ENCODE measurements at places on chromosomes 7 and 10.

GRCh38 chr10:124590216-124591122 is 128.8 kb downstream of the LHPP start:
- no peak for DNase-seq

DNA sequence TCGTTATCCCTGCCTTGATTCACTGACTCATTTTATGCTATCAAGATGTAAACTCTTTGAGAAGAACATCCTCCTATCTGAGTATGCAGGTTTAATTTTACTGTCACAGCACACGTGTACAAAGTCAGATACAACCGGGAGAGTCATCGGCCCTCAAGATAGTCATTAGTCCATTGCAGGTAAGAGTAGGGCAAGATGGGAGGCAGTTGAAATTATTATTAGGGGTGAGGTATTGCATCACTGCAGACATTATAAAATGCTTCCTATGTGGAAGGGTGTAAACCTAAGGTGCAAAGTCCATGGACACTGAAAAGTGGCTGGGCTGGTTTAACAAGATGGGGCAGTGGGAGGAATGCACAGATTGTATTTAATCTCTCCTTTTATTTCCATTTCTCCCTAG is 113.7 kb downstream of the ARL4A start:
- DNase-seq = no peak

DNA sequence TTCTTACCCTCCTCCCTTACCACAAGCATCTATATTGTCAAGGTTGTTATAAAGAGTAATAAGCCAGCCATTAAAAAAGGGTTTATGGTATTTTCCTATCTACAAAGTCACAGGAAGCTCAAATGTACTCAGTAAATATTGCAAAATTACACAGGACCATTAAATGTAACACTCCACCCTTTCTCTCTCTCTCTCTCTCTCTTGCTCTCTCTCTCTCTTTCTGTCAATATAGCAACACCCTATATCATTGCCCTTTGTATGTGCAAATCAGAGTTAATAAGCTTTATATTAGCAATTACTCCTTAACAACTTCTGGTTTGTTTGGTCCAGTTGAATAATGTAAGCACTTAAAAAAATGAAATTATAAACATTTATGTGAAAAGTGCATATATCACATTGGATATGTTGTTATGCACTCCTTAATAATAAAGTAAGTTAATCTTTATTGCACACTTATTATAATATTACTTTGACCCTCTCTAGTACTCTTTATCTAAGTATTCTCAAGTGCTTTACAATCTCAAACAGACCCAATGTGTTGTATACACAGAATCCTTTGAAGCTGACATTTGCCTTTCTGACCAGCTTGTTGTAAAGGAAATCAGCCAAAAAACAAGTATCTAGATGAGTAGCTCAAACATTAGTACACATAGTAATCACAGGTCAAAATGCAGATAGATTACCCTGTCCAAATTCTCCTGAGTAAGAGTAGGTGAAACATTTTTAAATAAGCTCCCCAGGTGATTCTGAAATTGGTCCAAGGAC is 93.2 kb downstream of the CFTR start:
- DNase-seq = no peak

DNA sequence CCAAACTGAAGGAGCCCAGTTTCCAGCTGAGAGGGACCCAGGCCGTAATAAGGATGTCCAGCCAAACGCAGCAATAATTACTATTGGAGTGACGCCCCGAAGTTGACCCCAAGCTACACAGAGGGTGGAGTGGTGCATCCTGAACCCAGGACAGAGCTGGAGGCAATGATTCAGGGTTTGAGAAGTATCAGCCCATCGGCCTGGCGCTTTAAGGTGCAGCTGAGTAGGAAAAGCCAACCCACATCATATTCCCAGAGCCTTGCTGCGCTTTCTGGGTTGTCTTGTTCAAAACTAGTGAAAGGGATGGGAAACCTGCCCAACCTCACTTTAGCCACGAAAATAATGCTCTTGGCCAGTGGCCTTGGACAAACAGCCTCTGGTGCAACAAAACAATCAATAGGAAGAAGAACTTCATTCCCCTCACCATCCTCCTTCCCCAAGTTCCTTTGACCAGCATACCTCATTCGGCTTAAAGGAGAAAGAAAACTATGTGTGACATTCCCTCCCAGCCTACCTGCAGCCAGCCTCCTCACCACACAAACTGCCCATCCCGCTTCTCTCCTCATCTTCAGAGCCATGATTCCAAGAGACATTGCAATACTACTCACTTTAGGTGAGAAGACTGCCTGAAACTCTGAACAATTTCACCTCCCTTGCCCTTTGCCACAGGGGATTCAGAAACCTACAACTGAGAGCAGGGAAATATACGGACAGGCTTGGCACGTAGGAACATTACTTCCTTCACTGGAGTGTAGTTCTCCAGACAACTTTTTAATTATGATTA is 217.2 kb upstream of the MKLN1 start:
- no peak for DNase-seq

- no peak for DNase-seq
Observed at GRCh38 chr10:72241691-72242252, 25.7 kb upstream of the ASCC1 start.

DNA sequence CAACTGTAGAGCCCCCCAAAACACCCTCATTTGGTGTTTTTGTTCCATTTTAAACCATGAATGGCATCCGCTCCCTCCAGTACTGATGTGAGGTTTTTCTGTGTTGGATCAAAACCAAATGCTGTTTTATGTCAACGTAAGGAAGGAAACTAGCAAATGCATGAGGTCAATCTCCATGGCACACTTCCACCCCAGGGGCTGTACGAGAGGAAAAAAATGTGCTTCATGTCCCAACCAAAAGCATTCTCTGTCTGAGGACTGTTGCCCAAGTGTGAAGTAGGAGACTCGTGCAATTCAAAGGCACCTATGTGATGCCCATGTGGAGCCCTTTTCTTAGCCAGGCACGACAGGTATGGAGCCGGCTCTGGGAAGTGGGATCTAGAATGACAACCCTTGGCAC is 180.3 kb upstream of the MKI67 start:
- no peak for DNase-seq

- no peak for DNase-seq
Observed at GRCh38 chr10:101512738-101513137, 75.3 kb downstream of the POLL start.

DNA sequence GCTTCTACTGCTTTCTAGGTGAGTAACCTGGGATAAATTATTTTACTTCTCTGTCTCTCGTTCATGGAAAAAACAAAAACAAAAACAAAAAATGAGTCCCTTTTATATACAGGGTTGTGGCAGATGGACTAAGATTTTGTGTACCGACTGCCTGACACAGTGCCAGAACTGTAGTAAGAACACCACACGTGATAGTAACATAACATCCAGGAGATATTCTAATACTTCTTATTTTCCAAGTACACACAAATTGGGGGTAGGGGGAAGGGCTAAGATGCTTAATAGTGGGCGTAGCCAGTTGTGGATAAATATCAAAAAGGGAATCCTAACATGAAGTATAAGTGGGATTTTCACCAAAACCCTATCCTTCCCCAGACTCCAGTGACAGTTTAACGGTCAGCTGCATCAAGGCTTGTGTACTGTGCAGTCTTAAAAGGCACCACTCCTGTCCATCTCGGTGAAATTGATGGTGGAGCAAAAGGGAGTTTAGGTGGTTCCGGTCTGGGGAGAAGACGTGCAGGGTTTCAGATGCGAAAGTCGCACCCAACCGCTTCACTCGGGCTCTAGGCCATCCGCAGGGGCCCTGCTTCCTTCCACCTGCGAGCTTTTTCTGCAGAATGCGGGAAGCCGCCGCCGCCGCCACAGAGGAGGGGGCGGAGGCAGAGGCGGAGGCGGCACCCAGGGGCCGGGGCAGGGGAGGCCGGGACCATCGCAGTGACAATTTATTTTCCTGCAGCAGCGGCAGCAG is at the start of gene STAMBPL1:
STAMBPL1 (plus strand) TSS at position 712 of the 748 bp plus-strand sequence. CDS start 21,464 bp downstream, outside the sequence.
- DNase-seq = no peak

GRCh38 chr7:28986028-28986764 is 28.1 kb upstream of the TRIL start:
- DNase-seq = no peak

DNA sequence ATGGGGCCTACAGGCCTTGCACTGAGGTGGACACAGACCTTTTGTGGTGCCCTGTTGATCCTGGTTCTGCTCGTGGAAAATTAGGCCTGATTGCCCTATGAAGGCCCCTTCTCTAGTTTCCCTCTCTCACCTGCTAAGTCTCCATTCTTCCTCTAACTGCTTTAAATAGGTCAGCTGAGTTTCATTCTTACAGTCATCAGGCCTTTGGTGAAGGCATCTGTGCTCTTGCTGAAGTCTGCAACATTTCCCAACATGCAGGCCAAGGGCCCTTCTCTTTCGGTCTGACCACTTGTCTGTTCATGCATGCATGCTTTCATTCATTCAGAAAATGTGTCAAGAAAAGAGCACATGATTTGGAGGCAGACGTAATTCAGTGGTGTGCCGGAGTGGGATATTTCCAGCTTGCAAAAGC is 244.0 kb downstream of the BUB3 start:
- no peak for DNase-seq

DNA sequence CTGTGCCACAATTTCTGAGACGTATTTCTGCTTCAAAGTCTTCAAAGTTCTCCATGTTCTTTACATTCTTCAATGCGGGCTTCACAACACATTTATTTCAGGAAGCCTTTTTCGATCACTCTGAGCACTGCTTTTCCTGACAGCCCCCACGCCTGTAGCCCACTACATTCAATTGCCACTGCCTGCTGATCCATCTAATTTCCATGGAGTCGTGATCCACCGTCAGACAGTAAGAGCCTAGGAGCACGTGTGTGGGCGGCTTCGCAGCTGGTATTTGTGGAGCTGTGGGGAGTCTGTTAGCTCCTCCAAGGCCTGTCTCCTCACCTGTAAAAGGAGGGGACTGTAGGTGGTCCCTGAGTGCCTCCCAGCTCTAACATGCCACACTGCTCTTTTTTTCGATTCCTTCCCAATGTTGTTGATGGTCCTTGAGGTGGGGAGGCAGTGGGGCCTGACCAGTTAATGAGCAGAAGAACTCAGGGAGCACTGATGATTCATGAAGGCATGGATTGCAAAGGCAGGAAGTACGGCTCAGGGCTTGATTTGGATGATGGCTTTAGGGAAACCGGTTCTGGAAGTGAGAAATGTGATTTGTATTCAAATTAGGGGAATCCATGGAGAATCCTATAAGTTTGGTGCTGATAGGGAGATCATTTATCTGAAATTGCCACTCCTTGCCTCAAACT is 401.1 kb upstream of the PODXL start:
- no peak for DNase-seq

- no peak for DNase-seq
Observed at GRCh38 chr10:18498998-18499397, 152.4 kb downstream of the NSUN6 start.

- no peak for DNase-seq
Observed at GRCh38 chr10:51800725-51801424, 101.5 kb upstream of the CSTF2T start.

- DNase-seq = no peak
Observed at GRCh38 chr7:124155432-124156022, 122.7 kb upstream of the TMEM229A start.

DNA sequence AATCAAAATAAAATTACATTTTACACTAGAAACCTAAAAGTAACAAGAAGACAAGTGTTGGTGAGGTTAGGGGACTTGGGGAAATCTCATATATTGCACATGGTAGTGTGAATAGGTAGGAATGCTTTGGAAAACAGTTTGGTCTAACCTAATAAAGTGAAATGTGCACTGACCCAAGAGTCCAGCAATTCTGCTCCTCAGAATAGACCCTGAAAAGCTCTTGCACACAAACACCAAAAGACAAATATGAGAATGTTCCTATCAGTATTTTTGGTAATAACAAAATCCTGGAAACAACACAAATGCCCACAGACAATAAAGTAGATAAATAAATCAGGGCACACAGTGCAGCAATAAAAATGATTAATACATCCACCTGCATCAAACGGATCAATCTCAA is 165.7 kb downstream of the GRID1 start:
- DNase-seq = no peak

DNA sequence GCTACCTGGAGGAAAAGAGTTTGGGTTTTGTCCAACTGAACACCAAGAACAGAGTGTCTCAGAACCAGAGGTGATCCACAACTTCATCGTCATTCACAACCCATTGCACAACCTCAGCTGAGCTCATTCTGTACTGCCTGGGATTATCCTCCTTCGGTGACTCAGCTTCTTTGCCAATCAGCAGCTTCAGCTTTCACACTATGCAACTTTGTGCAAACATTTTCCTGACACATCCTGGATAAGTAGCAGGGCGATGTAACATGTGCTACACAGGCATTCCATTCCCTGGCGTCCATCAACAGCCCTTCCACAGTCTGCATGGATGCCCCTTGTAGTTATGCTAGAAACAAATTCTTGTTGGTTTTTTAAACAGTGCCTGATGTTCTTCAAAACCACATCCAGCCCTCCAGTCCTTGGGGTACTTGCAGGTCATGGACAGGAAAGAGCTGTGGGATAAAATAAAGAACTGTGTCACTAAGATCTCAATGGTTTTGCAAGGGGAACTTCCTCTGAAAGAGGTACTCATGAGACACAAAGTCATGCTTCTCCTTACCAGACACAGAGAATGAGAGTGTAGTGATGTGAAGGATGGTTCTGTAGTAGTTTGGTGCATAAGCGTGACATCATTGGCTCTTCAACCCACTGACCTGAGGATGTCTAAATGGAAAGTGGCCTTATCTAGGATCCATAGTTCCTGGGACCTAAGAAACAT is 478.5 kb downstream of the KIF20B start:
- DNase-seq = no peak

DNA sequence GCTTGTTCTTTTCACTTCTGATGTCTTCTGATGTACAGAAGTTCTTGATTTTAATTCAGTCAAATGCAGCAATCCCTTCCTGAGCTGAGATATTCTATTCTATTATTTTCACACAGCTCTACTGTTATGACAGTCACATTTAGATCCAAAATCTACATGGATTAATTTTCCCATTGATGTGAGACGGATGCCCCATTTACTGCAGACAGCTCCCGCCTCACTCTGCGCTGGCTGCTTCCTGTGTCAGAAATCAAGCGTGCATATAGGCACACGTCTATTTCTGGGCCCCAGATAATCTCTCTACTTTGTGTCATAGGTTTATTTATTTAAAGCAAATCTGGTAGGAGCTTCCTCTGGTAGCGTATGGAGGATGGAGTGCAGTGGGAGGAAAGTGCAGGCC is 6.7 kb downstream of the BNIP3 start:
- no peak for DNase-seq

GRCh38 chr10:79069325-79070080 is 737 bp downstream of the ZMIZ1 start:
- DNase-seq = no peak

DNA sequence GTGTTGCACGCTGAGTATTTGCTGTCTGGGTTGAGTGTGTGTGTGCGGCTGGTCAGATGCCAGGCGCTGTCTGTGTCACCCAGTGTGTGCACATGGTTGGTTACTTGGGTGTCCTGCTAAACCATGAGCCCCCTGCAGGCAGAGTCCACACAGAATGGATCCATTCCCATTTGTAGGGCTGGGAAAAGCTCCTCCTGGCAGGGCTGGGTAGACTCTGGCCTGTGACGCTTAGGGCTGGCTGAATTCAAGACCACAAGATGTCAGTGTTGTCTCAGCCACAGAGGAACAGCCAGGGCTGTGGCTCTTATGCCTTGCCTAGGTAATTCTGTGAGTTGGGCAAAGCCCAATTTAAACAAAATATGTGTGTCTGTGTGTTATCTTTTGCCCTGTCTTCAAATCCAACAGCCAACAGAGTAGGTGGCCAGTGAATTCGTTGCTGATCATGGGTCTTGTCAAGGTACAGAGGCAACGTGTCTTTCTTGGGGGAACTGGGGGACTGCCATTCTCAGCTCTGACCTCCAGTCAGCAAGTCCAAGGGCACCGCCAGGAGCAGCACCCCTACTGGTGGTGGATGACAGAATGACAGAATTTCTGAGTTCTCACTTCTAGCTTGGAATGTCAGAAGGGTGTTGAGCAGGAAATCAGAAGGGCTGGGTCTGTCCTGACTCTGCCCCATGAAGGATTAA is 285.1 kb downstream of the CCSER2 start:
- no peak for DNase-seq

Data from stimulated activated CD8-positive, alpha-beta memory T cell treated with anti-CD3 and anti-CD28 coated beads, Interleukin-4, amount 100 ng/mL, for 1 hour (primary cell).